Left lung (tissue), 14 donors: ENCODE measurements at places on chromosomes 2 and 18. TPM values are rescaled to one million over a fixed set of nuclear protein-coding genes. Genes with fewer than 3 reads are reported as not detected.

- peak overlapping the region; percentile 41 for H3K27ac ChIP-seq
- H3K4me3 ChIP-seq = no peak overlapping the region
- H3K4me1 ChIP-seq = peaks cover 8% of the 10 kb centered on the region
- H3K36me3 ChIP-seq = no peaks in the 10 kb centered on the region
- no peaks in the 10 kb centered on the region for H3K27me3 ChIP-seq
These were observed 25.1 kb downstream of the ANXA4 start for GRCh38 chr2:69767034-69767433.

DNA sequence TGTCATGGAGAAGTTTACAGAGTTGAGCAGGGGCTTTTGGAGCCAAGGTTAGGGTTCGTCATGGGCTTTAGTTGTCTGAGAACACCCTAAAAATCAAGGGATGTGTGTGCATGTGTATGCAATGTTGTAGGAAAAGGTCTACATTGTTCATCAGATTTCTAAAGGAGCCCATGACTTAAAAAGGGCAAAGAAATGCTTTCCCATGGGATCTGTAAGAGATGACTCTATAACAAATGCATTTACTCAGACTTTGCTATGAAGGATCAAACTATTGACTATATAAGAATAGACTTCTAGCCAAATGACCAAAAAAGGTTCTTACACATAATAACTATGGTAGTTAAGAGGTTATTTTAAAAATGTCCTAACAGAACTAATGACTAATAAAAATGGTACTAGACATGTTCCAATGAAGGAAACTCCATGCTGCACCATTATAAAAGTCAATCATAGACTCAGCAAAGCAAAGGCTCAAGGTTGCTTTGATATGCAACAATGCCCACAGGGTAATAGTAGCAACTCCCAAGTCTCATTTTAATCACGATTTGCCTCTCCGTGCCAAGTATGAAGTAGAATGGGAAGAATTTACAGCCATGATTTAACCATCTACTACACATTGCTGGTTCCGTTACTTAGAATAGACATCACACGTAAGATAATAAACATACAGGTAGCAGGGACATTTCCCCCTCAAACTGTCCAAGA is 158.5 kb downstream of the NCKAP5 start:
- H3K36me3 ChIP-seq = no peaks in the 10 kb centered on the region
- no peak overlapping the region for H3K4me3 ChIP-seq
- no peaks in the 10 kb centered on the region for H3K4me1 ChIP-seq
- H3K27me3 ChIP-seq = no peaks in the 10 kb centered on the region
- DNase-seq = no peak
- H3K27ac ChIP-seq = no peak overlapping the region

- H3K27me3 ChIP-seq = no peaks in the 10 kb centered on the region
- DNase-seq = no peak
- no peak overlapping the region for H3K27ac ChIP-seq
These were observed 49.8 kb downstream of the REV1 start for GRCh38 chr2:99439971-99440505.

GRCh38 chr18:39172695-39173421 is 1607.3 kb upstream of the CELF4 start:
- H3K4me3 ChIP-seq = no peak overlapping the region
- no peaks in the 10 kb centered on the region for H3K36me3 ChIP-seq
- H3K27ac ChIP-seq = no peak overlapping the region
- no peaks in the 10 kb centered on the region for H3K27me3 ChIP-seq
- no peak for DNase-seq

GRCh38 chr2:122471753-122472152 is 716.3 kb downstream of the TSN start:
- H3K36me3 ChIP-seq = no peaks in the 10 kb centered on the region
- H3K4me1 ChIP-seq = no peaks in the 10 kb centered on the region
- no peaks in the 10 kb centered on the region for H3K27me3 ChIP-seq
- no peak overlapping the region for H3K27ac ChIP-seq
- H3K4me3 ChIP-seq = no peak overlapping the region

- no peaks in the 10 kb centered on the region for H3K27me3 ChIP-seq
- H3K27ac ChIP-seq = no peak overlapping the region
- no peaks in the 10 kb centered on the region for H3K36me3 ChIP-seq
These were observed 94.2 kb downstream of the TPGS2 start for GRCh38 chr18:36734596-36734995.

GRCh38 chr18:48355276-48356115 is 53.7 kb downstream of the ZBTB7C start:
- no peaks in the 10 kb centered on the region for H3K36me3 ChIP-seq
- H3K4me1 ChIP-seq = no peaks in the 10 kb centered on the region
- H3K27ac ChIP-seq = no peak overlapping the region
- H3K27me3 ChIP-seq = no peaks in the 10 kb centered on the region
- no peak overlapping the region for H3K4me3 ChIP-seq
- DNase-seq = no peak

- no peak overlapping the region for H3K27ac ChIP-seq
- no peaks in the 10 kb centered on the region for H3K4me1 ChIP-seq
- no peaks in the 10 kb centered on the region for H3K36me3 ChIP-seq
- no peak overlapping the region for H3K4me3 ChIP-seq
These were observed 14.2 kb downstream of the UBXN2A start for GRCh38 chr2:23954325-23955014.

GRCh38 chr2:216661639-216662375 is 28.6 kb downstream of the IGFBP2 start:
- peaks cover 3% of the 10 kb centered on the region for H3K4me1 ChIP-seq
- no peak for DNase-seq
- H3K4me3 ChIP-seq = no peak overlapping the region
- no peaks in the 10 kb centered on the region for H3K27me3 ChIP-seq
- H3K36me3 ChIP-seq = no peaks in the 10 kb centered on the region
- no peak overlapping the region for H3K27ac ChIP-seq

DNA sequence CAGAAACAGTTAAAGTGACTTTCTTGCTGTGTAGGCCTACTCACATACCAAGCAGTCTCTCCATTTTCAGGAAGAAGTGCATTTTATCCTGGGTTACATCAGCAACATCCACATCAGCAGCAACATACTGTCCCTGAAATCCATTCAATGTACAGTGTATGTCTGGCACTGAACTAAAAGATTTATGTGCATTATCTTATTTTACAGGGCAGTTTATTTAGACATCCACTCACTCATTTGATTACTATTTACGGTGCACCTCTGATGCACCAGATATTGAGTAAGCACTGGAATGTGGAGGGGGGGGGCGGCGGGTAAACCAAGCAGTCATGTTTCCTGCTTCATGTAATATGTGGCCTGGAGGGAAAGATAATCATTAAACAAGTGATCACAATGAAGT is 1128.2 kb downstream of the BCL11A start:
- no peaks in the 10 kb centered on the region for H3K27me3 ChIP-seq
- no peak overlapping the region for H3K27ac ChIP-seq
- no peak overlapping the region for H3K4me3 ChIP-seq
- no peak for DNase-seq
- H3K36me3 ChIP-seq = no peaks in the 10 kb centered on the region
- no peaks in the 10 kb centered on the region for H3K4me1 ChIP-seq

The PLA2R1 gene
- polyA plus RNA-seq = 5.6 TPM

The TMEM37 gene
- 28.5 TPM for polyA plus RNA-seq

The TBR1 gene
- polyA plus RNA-seq = not detected

The PTMA gene
- 2,234 TPM for polyA plus RNA-seq

The RUFY4 gene
- polyA plus RNA-seq = 0.71 TPM

The GALNT1 gene
- polyA plus RNA-seq = 110 TPM

The ACMSD gene
- polyA plus RNA-seq = 1.2 TPM
